NCI-H1417 (cell line): ENCODE measurements at places on chromosomes 5 and 9.
A peak's percentile ranks its signal among the peaks of the same experiment; 100 is the strongest.

GRCh38 chr5:147448766-147449165 lies 61.1 kb downstream of the DPYSL3 start:
- DNase-seq, result no peak

DNA sequence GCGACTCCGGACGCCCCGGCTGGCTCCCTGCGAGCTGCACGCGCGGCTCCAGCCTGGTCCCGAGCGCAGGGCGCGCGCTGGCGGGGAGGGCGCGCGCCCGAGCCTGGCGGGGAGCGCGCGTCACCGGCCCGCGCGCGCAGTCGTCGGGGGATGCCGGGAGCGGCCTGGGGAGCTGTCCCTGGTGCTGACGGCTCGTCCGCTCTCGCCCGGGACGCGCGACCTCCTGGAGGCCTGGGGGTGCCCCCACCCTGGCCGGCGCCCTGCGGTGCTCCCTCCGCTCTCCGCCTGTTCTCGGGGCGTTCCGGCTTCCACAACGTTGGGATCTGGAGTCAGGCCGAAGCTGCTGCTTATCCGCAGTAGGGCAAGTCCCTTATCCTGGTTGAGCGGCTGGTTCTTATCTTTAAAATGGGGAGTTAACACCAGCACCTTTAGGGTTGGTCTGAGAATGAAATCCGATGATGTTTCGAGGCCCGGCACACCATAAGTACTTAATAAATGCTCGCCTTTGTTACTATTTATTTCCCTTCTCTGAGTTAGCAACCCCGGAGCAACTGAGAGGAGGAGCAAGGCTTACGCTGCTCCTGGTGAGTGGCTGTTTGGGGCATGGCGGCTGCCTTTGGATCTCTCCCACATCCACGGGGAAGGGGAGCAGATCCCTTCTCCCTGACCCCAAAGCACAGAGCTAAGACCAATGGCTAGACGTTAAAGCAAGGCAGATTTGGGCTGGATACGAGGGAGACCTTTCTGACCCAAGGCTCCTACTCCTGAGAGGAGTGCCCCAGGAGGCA lies at the start of gene FAM163B:
FAM163B (minus strand) TSS at position 79 of the 788 bp plus-strand sequence. CDS start 29,166 bp downstream, outside the sequence.
- DNase-seq, result peak; percentile 53

DNA sequence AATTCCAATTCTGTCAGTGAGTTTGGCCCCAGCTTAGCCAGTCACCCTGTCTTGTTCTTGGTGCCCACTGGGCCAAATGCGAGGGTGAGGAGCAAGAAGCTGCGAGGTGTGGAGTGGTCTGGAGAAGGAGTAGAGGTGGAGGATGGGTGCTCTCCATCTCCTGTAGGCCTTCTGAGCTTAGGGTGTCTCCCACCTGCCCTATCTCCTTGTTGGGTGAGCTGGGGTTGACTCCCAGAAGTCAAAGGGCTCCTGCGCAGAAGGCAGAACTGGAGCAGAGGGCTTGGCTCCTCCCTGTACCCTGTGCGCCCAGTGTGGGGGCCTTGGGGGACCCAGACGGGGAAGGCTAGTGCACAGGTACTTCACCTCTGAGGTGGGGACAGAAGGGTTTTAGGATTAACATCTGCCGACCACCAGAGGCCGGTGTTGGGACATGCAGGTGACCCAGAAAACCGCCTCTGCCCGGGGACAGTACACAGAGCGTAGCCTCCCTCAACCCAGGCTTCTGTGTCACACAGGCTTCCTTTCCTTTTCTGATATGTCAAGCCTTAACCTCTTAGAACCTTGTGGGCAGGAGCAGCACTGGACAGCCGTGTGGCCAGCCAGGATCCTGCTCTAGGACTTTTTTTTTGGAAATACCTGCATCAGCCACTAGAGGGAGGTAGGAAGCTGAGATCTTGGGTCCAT lies 16.9 kb downstream of the IL5 start:
- peak; percentile 51 for DNase-seq

DNA sequence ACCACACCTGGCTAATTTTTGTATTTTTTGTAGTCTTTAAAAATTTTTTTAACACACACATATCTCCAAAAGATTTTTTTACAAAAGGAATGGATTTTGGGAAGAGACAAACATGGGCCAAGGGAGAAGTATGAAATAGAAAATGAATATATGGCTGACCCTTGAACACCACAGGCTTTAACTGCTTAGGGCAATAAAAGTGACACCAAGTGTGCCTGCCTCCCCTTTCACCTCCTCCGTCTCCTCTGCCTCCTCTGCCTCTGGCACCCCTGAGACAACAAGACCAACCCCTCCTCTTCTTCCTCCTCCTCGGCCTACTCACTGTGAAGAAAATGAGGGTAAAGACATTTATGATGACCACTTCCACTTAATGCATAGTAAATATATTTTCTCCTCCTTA lies 483.9 kb downstream of the KDM4C start:
- DNase-seq, result no peak

DNA sequence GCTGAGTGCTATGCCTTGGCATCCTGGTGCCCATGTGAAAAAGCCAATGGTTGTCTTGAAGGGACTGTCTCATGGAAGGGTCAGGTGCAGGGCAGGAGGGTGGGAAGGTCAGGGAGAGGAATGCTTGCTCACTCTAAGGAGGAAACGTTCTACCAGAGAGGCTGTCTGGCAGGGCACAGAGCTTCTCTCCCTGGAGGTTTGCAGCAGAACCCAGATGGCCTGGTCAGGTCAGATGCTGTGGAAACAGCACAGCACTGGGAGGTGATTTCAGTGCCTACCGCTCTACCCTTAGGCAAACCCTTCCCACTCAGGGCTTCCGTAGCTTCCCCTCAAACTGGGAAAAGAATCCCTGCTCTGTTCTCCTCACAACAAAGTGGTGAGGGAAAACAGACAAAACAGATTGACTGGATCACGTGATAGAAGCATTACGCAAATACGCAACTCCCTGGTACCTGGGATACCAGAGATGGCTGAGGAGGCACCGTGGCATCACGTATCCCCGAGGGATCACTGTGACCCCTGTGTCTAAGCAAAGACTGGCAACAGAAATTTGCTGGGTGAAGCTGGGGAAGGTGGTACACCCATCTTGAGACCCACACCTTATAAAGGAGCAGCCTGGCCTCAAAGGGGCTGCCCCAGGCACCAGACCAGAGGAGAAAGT lies 3.9 kb upstream of the MGAT1 start:
- DNase-seq, result no peak

DNA sequence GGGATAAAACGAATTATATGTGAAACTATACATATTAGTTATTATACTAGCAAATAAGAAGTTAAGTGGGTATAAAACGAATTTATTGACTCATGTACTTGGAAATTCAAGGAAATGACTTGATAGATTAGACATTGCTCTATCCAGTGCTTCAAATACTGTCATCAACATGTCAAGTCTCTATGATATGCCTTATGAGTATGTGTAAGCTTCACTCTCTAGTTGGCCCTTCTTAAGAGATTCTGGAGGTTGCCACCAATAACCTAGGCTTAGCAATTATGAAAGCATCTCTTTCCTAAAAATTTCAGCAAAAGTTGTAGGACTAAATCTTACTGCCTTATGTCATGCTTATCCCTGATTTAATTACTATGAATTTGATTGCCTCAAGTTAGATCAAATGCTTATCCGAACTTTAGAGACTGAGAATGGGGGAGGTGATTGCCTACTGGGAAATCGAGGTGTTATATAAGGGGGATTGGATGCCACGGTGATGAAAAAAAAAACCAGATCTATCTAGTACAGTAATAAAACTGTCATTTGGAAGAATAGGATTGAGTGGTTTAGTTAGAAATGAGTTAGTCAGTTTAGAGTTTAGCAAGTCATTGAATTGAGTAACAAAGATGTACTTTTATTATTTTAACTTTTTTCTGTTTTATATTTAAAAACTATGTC lies 46.9 kb downstream of the CSNK1G3 start:
- DNase-seq, result no peak

DNA sequence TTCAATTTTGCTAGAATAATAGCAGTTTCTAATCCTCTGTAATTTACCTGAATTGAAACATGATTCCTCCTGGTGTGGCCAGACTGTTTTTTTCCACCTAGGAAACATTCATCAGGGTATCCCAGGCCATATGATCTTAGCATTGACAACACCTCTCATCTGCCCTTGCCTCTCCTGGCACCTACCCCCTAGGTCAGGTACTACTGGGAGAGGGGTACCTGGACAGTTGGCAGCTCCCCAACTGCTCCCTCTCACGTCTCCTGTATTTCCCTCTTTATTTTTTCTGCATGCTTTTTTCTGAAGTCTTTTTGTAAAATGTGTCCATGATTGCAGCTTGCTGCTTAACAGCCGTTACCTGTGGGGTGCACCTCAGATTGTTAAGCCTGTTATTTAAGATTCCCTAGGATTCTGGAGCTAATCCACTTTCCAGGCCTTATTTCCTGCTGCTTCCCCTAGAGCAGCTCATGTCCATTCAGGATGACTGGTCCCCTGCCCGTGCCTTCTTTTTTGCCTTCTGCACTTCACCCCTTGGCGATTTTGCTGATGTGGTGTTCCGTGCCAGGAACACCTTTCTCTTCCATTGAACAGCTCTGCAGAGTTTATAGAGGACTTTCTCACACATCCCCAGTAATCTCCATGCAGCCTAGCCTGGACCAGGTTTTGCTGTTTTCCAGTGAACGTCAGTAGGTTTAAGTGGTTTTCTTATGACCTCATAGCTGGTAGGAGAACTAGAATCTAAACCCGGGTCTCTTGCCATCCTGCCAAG lies 33.6 kb downstream of the SNX30 start:
- DNase-seq, result peak; percentile 69

- DNase-seq, result no peak
Observed at GRCh38 chr9:112493393-112494137, 6.9 kb downstream of the KIAA1958 start.

DNA sequence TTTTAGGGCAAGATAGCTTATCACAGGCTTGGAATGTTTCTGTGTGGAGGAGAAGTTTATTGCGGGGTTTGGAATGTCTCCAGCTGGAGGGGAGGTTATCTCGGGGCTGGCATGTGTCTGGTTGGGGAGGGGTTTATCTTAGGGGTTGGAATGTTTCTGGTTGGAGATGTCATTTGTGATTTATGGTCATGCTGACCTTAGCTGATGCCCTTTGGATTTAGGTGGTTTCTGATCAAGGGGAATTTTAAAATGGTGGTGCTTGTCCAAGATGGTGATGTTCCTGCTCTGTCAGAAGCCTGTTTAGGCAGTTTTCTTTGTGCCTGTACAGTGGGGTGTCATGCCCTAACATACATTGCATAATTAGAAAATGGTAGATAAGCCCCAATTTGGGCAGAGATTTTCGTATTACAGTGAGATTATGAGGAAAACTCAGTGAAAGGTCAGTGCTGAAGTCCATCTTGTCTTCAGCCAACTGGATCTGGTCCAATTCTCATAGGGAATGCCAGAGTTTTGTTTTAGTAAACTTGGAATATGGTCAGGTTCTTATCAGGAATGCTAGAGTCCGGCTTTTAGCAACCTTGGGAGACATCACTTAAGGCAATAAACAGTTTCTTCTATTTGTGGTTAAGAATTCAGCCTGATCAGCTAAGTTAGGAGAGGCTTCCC lies 14.3 kb downstream of the CDK20 start:
- DNase-seq, result no peak

- no peak for DNase-seq
Observed at GRCh38 chr9:17625644-17626388, 47.0 kb downstream of the SH3GL2 start.

GRCh38 chr5:1011226-1011631 lies 2.6 kb downstream of the NKD2 start:
- DNase-seq, result peak; percentile 22

DNA sequence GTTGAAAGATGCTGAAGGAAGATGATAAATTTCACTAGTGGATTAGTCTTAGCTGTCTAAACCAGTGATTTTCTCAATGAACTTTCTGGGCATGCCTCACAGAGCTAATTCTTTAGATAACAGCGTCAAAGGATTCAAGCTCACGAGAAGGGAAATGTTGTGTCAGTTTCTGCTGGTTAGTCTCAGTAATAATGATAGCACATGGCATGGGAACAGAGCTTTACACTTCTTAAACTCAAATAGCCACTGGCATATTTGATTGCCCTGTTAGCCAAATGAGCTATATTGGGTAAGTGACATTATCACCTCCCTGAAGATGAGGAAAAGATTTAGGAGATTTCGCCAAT lies 139.3 kb upstream of the NR3C1 start:
- no peak for DNase-seq

- no peak for DNase-seq
Observed at GRCh38 chr9:126763130-126763764, 41.6 kb upstream of the ZBTB43 start.

GRCh38 chr9:91946653-91947488 lies 3.2 kb downstream of the ROR2 start:
- no peak for DNase-seq

GRCh38 chr5:60259730-60260129 lies 366.2 kb upstream of the PDE4D start:
- no peak for DNase-seq

DNA sequence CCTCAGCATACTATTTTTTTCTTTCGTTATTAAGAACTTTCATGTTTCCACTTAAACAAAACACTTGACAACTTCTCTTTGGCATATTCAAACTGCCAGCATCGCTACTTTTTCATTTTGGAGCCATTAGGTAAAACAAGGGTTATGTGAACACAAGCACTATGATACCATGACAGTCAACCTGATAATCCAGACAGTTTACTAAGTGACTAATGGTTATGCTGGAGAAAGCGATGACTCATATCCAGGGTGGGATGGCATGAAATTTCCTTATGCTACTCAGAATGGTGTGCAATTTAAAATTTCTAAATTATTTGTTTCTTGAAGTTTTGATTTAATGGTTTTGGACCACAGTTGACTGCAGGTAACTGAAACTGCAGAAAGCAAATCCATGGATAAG lies 29.9 kb upstream of the PRSS3 start:
- no peak for DNase-seq

- DNase-seq, result no peak
Observed at GRCh38 chr5:133358271-133358670, 254.1 kb downstream of the FSTL4 start.

- DNase-seq, result no peak
Observed at GRCh38 chr9:27377147-27377807, 80.3 kb upstream of the EQTN start.

- no peak for DNase-seq
Observed at GRCh38 chr9:130860458-130861316, 25.6 kb downstream of the ABL1 start.

DNA sequence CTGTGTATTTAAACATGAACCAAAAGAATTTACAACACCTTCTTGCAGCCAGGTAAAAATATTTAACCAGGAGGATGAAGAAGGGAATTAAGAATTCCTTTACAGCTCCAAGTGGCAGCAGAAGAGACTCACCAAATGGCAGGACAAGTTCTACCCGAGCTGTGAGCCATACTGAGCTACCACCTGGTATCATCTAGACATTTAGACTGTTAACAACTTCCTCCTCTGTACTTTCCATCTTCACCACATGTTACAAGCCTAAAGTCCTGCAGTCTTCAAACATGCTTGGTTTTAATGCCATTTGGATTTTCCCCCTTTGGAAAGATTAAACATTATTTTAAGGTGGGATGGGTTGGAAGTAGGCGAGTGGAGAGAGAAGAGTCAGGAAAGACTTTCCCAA lies 190.2 kb downstream of the TRPM6 start:
- DNase-seq, result no peak

DNA sequence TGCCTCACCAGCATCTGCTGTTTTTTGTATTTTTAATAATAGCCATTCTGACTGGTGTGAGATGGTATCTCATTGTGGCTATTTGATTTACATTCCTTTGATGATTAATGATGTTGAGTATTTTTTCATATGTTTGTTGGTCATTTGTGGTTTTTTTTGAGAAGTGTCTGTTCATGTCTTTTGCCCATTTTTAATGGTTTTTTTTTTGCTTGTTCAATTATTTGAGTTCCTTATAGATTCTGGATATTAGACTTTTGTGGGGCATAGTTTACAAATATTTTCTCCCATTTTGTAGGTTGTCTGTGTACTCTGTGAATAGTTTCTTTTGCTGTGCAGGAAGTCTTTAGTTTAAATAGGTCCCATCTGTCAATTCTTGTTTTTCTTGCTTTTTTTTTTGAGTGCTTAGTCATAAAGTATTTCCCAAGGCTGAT lies 148.1 kb downstream of the NPR3 start:
- DNase-seq, result no peak
